T-helper 1 cell (primary cell): ENCODE measurements at places on chromosomes 5 and 9.
A peak's percentile ranks its signal among the peaks of the same experiment; 100 is the strongest.

- DNase-seq = no peak
These were observed 657.1 kb downstream of the NR2F1-AS1 start for GRCh38 chr5:92923885-92924284.

GRCh38 chr5:56529666-56530430 lies 285.5 kb upstream of the MAP3K1 start:
- no peak for DNase-seq

GRCh38 chr5:124935065-124935464 lies 188.6 kb upstream of the ZNF608 start:
- DNase-seq = peak; percentile 72

DNA sequence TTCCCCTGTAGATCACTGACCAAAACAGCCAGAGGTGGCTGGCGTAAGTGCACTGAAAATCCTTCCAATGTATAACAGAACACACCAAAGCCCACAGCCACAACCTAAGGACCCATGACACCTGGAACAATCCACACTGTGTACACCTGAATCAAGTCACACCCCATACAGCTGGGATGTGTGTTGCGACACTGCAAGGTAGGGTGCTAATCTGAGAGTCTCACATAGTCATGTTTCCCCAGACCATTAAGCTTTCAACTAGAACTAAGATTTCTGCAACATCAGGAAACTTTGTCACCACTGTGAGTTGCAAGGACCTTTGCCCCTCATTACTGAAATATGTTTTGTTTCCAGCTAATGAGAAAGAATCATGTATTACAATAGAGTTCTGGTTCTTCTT lies 59.4 kb downstream of the MED27 start:
- DNase-seq = no peak
